ENCODE measurements at places on chromosomes 7 and 10. TPM values are rescaled to one million over a fixed set of nuclear protein-coding genes. Genes with fewer than 3 reads are reported as not detected.

DNA sequence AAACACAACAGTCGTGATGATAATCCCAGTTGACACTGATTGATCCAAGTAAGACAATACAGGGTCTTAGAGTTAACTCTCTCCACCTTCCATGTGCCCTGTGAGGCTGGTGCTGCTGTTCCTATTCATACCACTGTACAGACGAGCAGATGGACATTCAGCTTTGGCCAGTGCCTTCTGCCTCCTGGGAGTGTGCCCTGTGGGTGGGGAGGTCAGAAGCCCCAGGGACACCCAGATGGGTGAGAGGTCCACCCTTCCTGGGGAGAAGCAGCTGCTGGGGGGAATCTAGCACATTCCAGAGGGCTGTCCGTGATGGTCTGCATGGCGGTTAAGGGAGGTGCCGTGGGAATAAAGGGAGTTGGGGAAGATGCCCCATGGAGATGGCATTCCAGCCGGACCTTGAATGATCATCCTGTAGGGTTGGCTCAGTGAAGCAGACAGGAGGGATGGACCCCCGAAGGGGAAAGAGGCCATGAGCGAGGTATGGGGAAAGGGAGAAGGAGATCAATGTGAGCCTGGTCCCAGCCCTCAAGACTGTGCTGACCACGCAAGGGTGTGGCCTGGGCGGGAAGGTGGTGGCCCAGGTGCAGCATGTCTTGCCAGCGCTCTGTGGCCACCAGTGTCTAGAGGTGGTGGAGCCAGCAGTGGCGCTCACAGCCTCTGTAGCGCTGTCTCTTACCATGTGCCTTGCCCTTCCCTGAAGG lies 74.0 kb downstream of the ADCY1 start:
- H3K27me3 ChIP-seq, result no peaks in the 10 kb centered on the region
- H3K4me1 ChIP-seq, result peaks cover 9% of the 10 kb centered on the region
- H3K27ac ChIP-seq, result no peak overlapping the region

- H3K36me3 ChIP-seq, result no peaks in the 10 kb centered on the region
- H3K27ac ChIP-seq, result no peak overlapping the region
- H3K4me3 ChIP-seq, result no peak overlapping the region
- no peaks in the 10 kb centered on the region for H3K4me1 ChIP-seq
- DNase-seq, result peak; percentile 4
- no peaks in the 10 kb centered on the region for H3K27me3 ChIP-seq
These were observed 41.9 kb downstream of the PDGFA start for GRCh38 chr7:477626-478220.

- no peaks in the 10 kb centered on the region for H3K4me1 ChIP-seq
- no peak overlapping the region for H3K27ac ChIP-seq
- no peak overlapping the region for H3K4me3 ChIP-seq
- H3K27me3 ChIP-seq, result no peaks in the 10 kb centered on the region
These were observed 285.1 kb upstream of the ADARB2 start for GRCh38 chr10:2022401-2022800.

- no peak overlapping the region for H3K27ac ChIP-seq
- no peaks in the 10 kb centered on the region for H3K27me3 ChIP-seq
- no peak overlapping the region for H3K4me3 ChIP-seq
- H3K36me3 ChIP-seq, result no peaks in the 10 kb centered on the region
- DNase-seq, result no peak
These were observed 37.7 kb downstream of the CDK6 start for GRCh38 chr7:92798517-92799249.

The PRLHR gene
- total RNA-seq, result not detected

DNA sequence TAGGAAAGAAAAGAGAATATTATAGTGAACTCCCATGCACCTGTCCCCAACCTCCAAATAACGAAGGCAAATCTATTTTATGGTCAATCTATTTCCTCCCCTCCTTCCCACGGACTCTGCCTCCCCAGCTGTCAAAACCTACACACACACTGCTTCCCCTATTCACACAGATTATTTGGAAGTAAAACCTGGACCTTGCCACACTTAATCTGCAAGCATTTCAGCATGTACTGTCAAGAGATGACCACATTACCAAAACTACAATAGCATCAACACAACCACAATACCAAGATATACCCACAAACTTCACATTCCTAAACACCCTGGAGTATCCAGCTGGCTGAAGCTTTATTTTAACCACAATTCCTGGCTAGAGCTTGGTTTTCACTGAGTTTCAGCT lies 27.8 kb upstream of the KCNK18 start:
- peaks cover 96% of the 10 kb centered on the region for H3K27me3 ChIP-seq
- no peak overlapping the region for H3K27ac ChIP-seq
- no peak for DNase-seq
- no peaks in the 10 kb centered on the region for H3K36me3 ChIP-seq
- H3K4me1 ChIP-seq, result peaks cover 5% of the 10 kb centered on the region
- no peak overlapping the region for H3K4me3 ChIP-seq

The CALHM1 gene
- total RNA-seq, result not detected

DNA sequence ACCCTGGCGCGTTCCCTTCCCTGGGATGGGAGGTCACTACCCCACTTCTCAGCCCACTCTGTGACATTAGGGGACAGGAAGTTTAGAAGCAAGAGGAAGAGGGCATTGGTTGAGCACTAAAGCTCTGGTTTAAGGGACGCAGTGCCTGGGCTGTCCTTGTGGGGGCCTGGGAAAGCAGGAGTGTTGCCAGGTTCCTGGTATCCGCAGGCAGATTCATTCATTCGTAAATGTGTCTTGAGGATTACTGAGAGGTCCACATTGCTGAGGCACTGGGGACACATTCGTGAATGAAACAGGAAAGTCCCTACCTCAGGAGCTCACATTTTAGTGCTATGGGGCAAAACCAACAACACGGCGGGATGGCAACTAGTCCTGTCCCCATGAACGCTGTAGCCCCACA lies 69.4 kb downstream of the COL13A1 start:
- H3K36me3 ChIP-seq, result no peaks in the 10 kb centered on the region
- DNase-seq, result no peak

DNA sequence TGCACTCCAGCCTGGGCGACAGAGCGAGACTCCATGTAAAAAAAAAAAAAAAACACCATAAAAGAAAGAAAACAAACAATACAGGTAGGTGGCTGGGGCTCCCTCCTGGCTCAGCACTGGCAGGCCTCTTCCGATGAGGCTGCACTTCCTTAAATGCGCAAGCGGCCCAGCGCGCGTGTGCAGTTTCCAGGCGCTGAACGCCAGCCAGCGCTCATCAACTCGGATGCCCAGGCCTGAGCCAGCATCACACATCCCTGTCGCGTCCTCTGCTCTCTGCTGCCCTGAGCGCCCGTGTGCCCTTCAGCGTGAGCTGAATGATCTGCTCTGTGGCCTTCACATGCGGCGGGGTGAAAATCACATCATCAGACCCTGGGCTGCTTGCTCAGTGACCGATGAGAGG lies 31.8 kb downstream of the NUDT1 start:
- H3K27ac ChIP-seq, result no peak overlapping the region
- H3K36me3 ChIP-seq, result no peaks in the 10 kb centered on the region
- no peaks in the 10 kb centered on the region for H3K4me1 ChIP-seq
- no peaks in the 10 kb centered on the region for H3K27me3 ChIP-seq
- H3K4me3 ChIP-seq, result no peak overlapping the region
- no peak for DNase-seq

GRCh38 chr7:13293264-13294002 lies 606.0 kb downstream of the ARL4A start:
- no peak overlapping the region for H3K27ac ChIP-seq
- no peak overlapping the region for H3K4me3 ChIP-seq
- no peaks in the 10 kb centered on the region for H3K27me3 ChIP-seq
- H3K36me3 ChIP-seq, result no peaks in the 10 kb centered on the region
- H3K4me1 ChIP-seq, result no peaks in the 10 kb centered on the region

- no peaks in the 10 kb centered on the region for H3K27me3 ChIP-seq
- no peak overlapping the region for H3K4me3 ChIP-seq
- no peak for DNase-seq
These were observed 159.6 kb downstream of the SLC16A9 start for GRCh38 chr10:59550061-59550460.

DNA sequence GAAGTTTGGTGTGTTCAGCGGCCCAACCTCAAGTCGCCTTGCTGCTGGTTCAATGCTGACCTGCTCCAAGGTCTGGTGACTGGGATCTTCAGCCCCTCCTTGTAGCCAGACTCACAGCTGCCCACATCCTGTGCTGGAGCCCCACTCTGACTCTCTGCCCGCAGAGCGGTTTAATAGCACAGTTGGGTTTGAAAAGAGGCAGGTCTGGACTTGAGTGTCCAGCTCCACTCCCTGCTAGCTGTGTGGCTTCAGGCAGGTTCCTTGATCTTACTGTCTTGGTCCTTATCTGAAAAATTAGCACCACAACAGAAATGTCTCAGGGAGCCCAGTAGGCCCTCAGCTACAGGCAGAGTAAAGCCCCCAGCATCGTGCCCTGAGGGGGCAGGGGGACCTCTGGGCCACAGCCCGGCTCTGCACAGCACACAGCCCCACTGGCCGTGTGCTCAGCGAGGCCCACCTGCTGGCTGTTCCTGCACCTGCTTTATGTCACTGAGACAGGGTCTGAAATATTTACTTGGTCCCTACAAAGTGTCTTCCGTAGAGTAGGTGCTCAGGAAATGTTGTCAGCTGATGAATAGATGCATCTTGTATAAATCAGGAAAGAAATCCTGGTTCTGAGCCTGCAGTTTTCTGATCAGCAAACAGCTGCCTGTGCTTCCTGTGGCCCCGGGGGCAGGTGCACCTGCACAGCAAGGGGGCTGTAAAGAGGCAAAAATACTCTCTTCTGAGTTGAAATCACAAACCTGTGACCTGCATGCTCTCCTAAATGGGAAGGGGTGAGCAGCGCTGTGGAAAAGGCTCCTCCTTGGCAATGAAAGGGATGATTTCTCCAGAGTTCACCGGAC lies 155.5 kb downstream of the SVIL start:
- no peak for DNase-seq
- no peaks in the 10 kb centered on the region for H3K27me3 ChIP-seq
- H3K4me3 ChIP-seq, result no peak overlapping the region
- peak overlapping the region; percentile 26 for H3K27ac ChIP-seq
- no peaks in the 10 kb centered on the region for H3K36me3 ChIP-seq

GRCh38 chr7:130263130-130263529 lies 3.5 kb upstream of the CPA2 start:
- DNase-seq, result no peak
- H3K36me3 ChIP-seq, result no peaks in the 10 kb centered on the region
- no peaks in the 10 kb centered on the region for H3K4me1 ChIP-seq
- no peaks in the 10 kb centered on the region for H3K27me3 ChIP-seq

The MYPN gene
- 0.29 TPM for total RNA-seq

- no peak overlapping the region for H3K4me3 ChIP-seq
- H3K27ac ChIP-seq, result peak overlapping the region; percentile 87
- peak; percentile 28 for DNase-seq
- peaks cover 47% of the 10 kb centered on the region for H3K4me1 ChIP-seq
These were observed 22.3 kb downstream of the MAP3K8 start for GRCh38 chr10:30456266-30456665.

The FOXP2 gene
- total RNA-seq, result 14.5 TPM

The PNLIPRP3 gene
- total RNA-seq, result not detected

The MDFIC gene
- 142 TPM for total RNA-seq

- DNase-seq, result peak; percentile 63
- H3K27ac ChIP-seq, result no peak overlapping the region
- H3K4me1 ChIP-seq, result no peaks in the 10 kb centered on the region
- no peaks in the 10 kb centered on the region for H3K27me3 ChIP-seq
- no peaks in the 10 kb centered on the region for H3K36me3 ChIP-seq
These were observed 340.2 kb upstream of the CELF2 start for GRCh38 chr10:10677479-10677878.

GRCh38 chr7:141785706-141786552 lies 4.1 kb upstream of the TAS2R5 start:
- H3K27ac ChIP-seq, result no peak overlapping the region
- DNase-seq, result peak; percentile 23
- no peaks in the 10 kb centered on the region for H3K4me1 ChIP-seq
- H3K27me3 ChIP-seq, result no peaks in the 10 kb centered on the region
- H3K4me3 ChIP-seq, result no peak overlapping the region

GRCh38 chr7:148747274-148747673 lies 48.6 kb downstream of the CUL1 start:
- H3K4me1 ChIP-seq, result peaks cover 2% of the 10 kb centered on the region
- no peak overlapping the region for H3K27ac ChIP-seq
- H3K27me3 ChIP-seq, result no peaks in the 10 kb centered on the region
- no peaks in the 10 kb centered on the region for H3K36me3 ChIP-seq
- no peak for DNase-seq
- no peak overlapping the region for H3K4me3 ChIP-seq

The SMKR1 gene
- not detected for total RNA-seq

- DNase-seq, result no peak
- no peak overlapping the region for H3K4me3 ChIP-seq
- H3K4me1 ChIP-seq, result no peaks in the 10 kb centered on the region
- no peak overlapping the region for H3K27ac ChIP-seq
These were observed 348.1 kb upstream of the VWC2 start for GRCh38 chr7:49425277-49425818.

- no peak overlapping the region for H3K27ac ChIP-seq
- no peaks in the 10 kb centered on the region for H3K36me3 ChIP-seq
- H3K4me1 ChIP-seq, result no peaks in the 10 kb centered on the region
- no peak for DNase-seq
These were observed 23.2 kb upstream of the PRKAR1B start for GRCh38 chr7:750111-750905.

DNA sequence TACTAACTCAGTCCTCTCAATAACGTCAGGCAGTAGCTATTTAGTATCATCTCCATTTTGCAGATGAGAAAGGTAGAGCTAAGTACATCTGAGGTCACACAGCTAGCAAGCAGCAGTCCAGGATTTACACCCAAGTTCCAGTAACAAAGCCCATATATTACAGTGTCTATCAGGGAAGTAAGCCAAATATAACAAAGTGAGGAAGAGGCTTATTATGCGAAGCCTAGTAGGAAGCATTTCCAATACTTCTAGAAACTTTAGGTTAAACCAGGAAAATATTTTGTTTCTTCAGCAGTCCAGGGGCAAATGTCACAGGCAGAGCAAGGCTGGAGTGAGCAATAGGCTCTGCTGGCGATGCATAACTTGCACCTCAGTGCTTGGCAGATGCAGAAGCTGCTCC lies 53.9 kb downstream of the NOC3L start:
- no peak for DNase-seq
- no peaks in the 10 kb centered on the region for H3K27me3 ChIP-seq
- no peaks in the 10 kb centered on the region for H3K36me3 ChIP-seq
- H3K4me1 ChIP-seq, result no peaks in the 10 kb centered on the region

DNA sequence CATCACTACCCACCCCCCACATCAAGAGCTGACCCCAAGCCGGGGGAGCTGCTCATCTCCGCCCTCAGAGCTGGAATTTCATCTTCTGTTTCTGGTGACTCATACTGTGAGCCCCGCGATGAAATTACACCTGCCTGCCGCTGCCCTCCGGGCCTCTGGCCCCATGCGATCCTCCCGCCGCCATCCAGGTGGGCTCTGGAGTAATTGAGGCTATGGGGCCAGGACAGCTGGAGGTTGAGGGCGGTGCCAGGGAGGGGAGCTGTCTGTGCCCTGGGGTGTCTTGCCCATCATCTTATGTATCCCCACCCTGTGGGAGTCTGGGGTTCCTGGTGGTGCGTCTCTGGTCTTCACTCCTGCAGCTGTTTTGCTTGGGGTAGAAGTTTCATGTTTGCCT lies 9.0 kb downstream of the GTF2IRD1 start:
- no peak overlapping the region for H3K27ac ChIP-seq
- no peaks in the 10 kb centered on the region for H3K27me3 ChIP-seq
- H3K36me3 ChIP-seq, result no peaks in the 10 kb centered on the region
- DNase-seq, result no peak
- H3K4me1 ChIP-seq, result peaks cover 8% of the 10 kb centered on the region

GRCh38 chr10:43255634-43256431 lies 11.0 kb downstream of the RASGEF1A start:
- DNase-seq, result peak; percentile 53
- no peak overlapping the region for H3K27ac ChIP-seq
- no peak overlapping the region for H3K4me3 ChIP-seq
- peaks cover 6% of the 10 kb centered on the region for H3K4me1 ChIP-seq
- no peaks in the 10 kb centered on the region for H3K27me3 ChIP-seq

The GSTO2 gene
- total RNA-seq, result 4.1 TPM

Data from adrenal gland (tissue), 19 donors.